ENCODE measurements at places on chromosomes 1 and 21.

DNA sequence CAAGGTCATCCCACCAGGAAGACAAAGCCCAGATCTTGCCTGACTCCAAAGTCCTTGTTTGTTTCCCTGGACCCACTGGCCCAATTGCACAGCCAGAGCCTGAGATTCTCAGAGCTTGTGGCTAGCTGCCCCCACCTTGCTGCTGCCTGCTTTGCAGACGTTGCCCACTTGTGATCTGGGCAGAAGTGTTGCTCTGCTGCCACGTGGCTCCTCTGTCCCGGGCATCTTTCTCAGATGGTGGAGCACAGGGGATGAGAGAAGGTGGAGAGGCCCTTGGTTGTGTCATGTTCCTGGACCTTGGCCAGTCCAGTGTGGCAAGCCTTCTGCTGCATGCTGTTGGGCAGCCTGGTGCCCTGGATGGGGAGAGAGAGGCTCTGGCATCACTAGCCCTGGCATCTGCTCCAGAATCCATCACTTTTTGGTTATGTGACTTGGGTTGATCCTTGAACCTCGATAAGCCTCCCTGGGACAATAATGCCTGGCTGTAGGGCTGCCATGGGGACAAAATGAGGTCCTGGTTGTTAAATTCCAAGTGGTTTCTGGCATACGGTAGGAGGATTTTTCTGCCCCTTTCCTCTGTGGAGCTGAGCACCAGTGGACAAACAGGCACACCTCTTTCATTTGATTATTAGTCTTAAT is 1.5 kb upstream of the NR0B2 start:
- no peak for DNase-seq

GRCh38 chr1:40092241-40092640 is 4.8 kb downstream of the PPT1 start:
- DNase-seq, result no peak

DNA sequence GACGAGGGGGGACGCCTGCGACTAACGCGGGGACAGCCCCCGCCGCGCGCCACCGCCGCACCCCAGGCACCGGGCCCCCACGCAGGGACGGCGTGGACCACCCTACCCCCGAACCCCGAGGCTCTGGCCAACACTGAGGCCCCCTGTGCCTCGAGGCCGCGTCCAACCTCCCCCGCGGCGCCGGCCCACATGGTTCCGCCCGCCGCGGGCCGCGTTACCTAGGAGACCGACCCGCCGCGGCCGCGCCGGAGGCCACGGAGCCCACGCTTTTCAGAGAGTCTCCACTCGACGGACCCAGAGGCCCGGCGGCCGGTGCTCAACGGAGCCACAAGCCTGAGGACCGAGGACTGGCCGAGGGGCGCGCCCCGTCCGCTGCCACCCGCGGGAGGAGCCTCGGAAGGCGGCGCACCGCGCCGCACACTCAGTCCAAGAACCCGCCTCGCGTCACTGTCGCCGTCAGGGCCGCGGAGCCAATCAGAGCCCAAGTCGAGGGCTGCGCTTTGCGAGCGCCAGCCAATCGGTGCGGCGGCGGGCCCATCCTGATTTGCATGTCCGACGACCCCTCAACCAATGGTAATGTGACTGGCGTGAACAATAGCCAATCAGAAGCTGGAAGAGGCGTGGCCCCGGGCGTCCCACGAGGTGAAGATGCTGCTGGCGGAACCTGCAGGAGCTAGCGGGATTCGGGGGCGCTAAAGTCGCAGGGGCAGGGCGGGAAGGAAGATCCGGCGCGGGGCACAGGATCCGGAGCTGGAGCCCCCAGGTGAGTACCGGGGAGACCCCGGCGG is at the start of gene NPHP4:
Gene NPHP4 (minus strand): TSS at position 400 of the 788 bp plus-strand sequence. CDS start 6,136 bp downstream, outside the sequence.
- peak; percentile 100 for DNase-seq

DNA sequence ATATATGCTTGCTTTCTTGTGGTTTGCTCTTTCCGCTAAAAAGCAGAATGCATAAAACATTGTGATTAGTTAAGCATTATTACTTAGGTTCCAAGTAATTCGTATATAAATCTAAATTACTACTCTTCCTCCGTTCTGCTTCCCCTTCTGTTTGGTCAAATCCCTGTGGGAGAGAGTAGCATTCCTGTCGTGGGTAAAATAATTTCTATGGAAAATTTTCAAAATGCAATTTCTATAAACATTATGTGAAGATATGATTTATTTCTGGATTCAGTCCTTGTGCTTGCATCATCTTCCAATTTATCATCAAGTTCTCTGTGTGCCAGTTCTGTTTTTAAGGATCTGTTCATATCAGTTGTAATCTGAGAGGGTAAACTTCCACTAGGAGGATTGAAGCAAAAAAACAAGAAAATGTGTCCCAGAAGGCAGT is 7.2 kb upstream of the WARS2 start:
- DNase-seq, result peak; percentile 15

DNA sequence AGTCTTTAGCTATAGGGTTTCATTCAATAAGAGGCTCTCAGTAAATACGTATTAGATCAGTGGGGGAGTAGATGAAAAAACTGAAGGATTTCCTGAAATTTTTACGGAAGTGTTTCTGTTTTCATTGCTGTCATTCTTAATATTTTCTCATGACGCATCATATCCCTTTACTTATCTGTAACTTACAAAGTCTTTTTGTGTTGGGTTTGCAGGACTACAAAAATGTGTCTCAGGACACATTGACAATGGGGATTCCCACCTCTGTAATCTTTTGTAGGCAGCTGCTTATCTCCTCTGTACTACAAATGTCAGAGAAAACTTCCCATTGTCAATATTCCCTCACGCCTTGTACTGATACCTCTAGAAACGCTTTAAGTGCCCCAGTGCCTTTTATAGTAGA is 35.5 kb downstream of the CRP start:
- DNase-seq, result no peak

DNA sequence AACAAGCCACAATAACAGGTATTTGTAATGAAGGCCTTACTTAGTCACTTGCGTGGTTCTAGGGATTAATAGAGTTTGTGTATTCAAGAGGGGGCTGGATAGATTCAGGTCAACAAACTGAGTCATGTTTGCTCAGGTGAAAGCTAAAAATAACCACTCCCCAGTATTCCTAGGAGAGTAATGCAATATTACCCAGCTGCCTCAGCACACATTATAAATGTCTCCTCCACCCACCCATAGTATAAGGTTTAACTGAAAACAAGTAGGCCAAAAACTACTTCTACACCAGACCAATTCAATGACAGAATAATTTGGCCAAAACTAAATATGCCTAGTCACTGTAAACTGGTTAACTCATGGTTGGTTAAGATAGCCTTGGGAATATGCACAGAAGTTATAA is 34.4 kb downstream of the WLS start:
- DNase-seq, result no peak

- DNase-seq, result no peak
Measured at GRCh38 chr1:231424950-231425805, 3.1 kb upstream of the EGLN1 start.

DNA sequence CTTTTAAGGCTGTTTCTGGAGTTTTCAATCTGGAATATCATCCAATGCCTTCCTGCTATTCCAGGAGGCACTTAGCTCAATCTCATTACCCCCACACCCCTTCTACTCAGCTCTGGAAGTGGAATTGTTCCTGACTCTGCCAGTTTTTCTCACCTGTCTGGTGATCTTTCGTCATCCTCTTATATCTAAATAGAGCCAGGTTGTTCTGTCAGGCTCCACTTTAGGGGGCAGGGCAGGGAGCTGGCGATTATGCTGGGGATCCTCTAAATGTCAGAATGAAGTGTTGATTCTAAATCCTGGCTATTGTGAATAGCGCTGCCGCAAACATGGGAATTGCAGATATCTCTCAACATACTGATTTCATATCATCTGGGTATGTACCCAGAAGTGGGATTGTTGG is 63.6 kb upstream of the ETV3 start:
- DNase-seq, result no peak

GRCh38 chr1:9992910-9993309 is 4.1 kb upstream of the RBP7 start:
- no peak for DNase-seq
